ENCODE measurements at places on chromosomes 3 and 15.

DNA sequence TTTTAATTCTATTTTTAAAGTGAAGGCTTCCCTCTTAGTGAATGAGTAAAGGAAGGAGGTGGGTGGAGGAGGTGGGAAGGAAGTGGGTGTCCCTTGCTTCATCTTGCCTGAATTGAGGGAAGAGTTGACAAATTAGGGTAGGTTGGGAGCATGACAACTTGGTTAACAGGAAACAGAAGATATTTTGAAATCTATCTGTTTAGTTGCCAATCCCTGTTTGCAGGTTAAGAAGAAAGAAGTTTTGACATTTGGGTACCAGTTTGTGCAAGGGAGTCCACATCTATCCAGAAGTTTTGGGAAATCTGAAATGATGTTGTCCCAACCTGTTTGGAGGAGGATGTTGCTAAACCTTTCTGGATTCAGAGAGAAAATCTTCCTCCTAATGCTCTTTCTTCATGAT, 204.1 kb upstream of the SUCLG2 start:
- no peak for DNase-seq

DNA sequence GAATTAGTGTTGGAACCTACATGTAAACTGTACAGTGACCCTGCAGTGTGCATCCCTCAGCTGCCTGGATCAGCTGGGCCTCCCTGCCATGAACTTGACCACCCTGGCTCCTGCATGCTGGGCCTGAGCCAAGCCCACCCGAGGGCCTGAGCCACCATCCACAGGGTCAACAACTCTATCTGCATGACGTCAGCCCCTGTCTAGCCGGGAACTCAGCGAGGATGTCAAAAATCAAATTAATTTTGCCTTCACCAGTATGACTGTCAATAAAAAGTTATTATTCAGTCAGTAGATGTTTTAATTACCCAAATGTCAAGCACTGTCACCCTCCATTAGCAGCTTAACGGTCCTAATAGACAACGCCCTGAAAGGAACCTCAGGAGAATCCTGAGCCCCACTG, 181.4 kb downstream of the NTRK3 start:
- no peak for DNase-seq

DNA sequence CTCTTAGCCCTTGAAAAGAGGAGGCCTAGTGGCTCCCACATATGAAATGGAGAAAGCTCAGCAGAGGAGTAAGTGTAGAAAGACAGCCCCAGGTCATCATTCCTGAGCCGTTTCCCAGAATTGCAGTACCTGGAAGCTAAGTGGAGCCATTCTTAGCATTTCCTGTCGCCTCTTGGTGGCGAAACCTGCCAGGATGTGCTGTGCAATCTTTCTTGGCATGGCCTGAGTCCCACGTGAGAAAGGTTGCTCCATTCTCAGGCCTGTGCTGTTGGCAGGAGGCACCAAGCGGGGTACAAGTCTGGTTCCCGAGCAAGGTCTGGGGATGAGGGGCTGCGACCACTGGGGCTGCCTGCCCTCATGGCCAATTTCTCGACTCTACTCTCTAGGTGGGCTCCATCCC, 207.2 kb upstream of the TPM1 start:
- DNase-seq: no peak

GRCh38 chr3:43309372-43310305, 23.3 kb downstream of the SNRK start:
- DNase-seq: no peak

DNA sequence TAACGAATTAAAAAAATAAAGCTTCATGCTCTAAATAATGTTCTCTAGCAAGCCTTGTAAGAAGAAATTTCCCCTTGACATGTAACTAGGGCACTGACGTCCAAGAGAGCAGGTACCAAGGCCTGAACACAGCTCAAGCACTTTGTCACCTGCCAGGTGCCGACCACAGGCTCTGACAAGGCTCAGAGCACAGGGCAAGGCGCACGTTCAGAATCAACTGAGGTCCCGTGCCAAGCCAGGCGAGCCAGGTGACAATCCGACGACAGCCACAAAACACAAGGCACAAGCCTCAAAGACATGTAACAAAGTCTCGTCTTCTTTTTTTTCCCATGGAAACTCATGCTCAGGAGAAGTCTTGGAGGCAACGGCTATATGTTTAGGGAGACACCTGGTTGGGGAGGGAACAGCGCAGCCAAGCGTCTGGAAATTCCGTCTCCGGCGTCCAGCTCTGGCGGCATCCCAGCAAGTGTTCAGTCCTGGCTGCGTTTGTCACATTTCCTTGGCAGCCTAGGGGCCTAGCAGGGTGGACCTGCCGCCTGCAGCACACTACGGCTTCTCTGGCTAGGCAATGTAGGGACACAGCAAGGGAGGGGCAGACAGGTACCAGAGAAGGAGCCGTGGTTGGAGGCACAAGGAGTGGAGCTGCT, 76.7 kb downstream of the ADAMTS17 start:
- no peak for DNase-seq

DNA sequence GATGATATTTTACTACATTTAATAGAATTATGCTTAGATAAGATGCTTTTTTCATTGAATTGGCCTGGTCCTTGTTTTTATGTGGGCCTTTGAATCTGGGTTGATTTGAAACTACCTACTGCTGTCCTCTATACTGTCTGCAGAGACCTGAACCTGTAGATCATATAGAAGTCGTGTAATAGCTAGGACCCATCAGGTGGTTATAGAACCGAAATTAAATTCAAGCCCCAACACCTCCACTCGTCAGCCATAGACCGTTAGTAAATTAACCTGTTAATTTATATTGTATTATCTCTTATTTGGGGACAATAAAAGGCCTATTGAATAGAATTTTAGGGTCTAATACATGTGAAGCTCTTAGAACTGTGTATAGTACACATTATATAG, 108.4 kb downstream of the MBNL1 start:
- DNase-seq: no peak

DNA sequence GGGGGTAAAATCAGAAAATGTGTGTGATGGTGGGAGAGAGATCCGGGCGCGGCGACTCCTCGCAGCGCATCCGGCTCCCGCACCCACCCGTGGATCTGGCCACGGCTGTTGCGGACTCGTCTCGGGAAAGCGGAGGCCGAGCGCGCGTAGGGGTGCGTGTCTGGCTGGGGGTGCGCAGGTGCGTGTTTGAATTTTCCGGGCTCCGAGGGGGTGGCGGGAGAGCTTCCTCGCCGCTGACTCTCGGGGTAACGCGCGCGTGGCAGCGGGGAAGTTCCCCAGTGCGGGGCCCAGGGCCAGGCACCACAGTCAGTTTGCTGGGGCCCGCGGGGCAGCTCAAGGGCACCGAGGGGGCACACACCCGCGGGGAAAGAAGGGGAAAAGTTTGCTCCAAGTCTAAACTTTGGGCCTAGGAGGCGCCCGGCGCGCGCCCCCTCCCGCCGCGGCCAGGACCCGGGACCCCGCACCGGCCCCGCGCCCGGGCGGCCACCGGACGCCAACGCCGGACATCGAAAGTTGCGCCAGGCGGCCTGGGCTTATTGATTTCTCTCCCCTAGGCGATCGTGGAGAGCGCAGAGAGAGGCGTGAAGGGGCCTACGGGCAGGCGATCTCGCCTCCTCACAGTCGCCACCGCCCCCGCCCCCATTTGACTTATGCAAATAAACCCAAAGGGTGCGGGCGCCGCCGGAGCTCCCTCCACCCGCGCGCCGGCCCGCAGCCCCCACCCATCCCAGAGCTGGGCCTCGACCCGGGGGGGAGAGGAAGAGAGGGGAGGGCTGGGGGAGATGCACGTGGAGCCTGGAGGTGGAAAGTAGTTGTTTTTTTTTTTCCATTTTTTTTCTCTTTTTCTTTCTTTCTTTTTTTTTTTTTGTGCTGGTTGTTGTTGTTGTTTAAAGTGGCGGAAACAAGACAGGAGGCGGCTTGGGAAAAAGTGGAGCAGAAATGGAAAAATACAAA, 639 bp downstream of the FOXP1 start:
- no peak for DNase-seq

- DNase-seq: no peak
Measured at GRCh38 chr3:31639828-31640227, 107.1 kb downstream of the STT3B start.

GRCh38 chr3:185709251-185709955, 115.4 kb downstream of the IGF2BP2 start:
- DNase-seq: no peak

- DNase-seq: no peak
Measured at GRCh38 chr3:64584179-64584578, 103.6 kb downstream of the ADAMTS9 start.

- DNase-seq: no peak
Measured at GRCh38 chr3:335240-335639, 138.7 kb downstream of the CHL1 start.

- DNase-seq: no peak
Measured at GRCh38 chr3:72439321-72440183, 408.7 kb downstream of the SHQ1 start.

GRCh38 chr3:105688821-105689220, 180.0 kb downstream of the CBLB start:
- DNase-seq: no peak

GRCh38 chr15:62841269-62841628, 201.3 kb upstream of the TPM1 start:
- DNase-seq: no peak

- DNase-seq: no peak
Measured at GRCh38 chr3:155853214-155854140, 750 bp downstream of the SLC33A1 start.

DNA sequence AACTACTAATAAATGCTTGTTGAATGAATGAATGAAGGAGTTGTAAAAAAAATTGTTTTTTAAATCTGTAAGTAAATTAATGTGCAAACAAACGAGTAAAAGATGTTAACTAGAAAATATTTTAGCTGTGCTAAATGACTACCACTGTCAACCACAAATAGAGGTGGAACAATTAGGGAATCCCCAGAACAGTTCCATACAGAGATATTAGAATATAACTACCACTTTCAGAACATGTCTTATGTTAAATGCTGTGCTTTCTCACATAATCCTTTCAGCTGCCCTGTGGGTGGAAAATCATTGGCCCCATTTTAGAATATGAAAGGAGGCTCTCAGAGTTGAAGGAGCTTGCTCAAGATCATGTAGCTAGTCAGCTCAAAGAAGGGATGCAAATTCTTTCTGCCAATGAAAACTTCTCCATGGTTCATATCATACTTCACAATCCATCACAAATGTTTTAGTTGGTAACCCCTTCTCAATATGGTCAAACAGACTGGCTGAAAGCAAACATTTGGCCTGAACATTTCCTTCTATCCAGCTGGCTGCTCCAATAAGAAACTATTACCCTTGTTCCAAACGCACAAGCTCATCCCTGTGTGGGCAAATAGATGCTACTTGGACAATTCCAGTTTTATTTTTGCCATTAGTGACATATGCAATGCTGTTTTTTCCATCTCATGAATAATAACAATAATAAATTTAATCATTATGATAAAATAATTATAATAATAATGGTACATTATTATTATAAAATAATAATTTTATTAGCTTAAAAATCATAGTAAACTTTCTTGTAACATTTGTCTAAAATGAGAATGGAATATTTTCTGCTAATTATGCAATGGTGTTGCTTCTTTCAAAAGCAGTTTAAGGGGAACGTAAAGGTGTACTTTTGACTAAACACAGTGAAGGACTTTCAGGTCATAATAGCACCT, 290.4 kb upstream of the STT3B start:
- no peak for DNase-seq

DNA sequence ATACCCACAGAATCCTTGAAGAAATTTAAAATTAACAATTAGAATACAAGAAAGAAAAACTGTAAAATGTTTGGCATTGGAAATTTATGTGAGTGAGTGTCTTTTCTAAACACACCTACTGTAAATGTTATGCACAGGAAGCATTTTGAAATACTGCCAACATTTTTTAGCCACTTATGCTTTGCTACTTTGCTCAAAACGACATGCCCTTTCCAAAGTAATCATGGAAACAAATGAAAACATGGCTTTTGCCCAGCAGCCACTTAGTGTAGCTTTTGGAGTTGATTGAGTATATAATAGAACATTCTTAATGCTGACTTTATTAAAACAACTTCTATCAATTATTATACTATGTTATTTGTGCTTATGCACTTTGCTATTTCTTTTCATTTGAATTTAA, 823.0 kb downstream of the CADM2 start:
- no peak for DNase-seq

- DNase-seq: no peak
Measured at GRCh38 chr3:64741341-64741740, 53.5 kb upstream of the ADAMTS9 start.

DNA sequence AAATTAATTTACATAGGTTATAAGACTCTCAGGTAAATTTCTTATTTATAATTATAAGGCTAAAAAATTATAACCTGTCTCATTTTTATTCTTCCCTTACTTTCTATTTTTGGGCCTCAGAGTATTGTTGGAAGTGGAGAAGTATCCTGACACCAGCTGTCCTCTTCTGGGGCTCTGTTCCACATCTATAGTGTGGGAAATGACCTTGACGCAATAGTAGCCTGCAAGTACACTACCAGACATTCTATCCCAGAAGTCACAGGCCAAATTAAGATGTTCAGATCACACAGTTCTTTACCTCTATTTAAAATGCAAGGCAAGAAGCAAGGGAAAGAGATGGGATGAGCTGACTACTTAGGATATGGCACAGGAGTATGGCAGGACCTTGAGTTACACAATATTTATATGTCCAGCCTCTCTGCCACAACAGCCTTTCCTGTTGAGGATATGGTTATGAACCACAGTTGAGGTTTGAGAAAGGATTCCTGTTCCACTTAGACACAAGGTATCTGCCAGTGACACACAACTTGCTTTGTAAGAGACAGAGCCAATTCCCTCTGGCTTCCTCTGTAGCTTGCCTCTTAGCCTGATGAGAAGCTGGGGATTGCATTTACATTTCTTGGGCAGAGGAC, 158.0 kb upstream of the IL12A start:
- DNase-seq: no peak

DNA sequence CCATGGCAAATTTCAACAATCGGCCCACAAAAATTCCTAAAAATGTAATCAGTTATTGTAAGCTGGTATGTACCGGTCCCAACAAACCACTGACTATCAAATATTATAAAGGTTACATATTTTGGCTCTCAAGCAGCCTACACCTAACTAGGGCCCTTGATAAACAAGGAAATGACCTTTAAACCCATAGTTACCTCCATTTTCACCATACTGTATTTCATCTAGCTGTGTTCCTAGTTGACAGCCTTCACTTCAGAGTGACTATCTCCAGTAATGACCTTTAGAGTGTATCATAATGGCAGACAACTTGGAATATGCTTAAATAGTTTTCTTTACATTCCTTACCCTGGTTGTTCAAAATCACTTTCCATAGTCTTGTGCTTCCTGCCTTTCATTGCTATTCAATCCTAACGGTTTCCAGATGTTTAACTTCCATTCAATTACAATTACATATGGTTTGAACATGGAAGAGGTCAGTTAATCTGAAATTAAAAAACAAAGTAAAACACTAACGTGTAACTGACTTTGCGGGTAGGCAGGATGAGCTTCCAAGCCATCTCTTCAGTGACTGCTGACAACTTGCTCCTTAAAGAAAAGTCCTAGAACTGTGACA, 111.9 kb upstream of the TSC22D2 start:
- no peak for DNase-seq
